Activated T-cell treated with anti-CD3 and anti-CD28 coated beads, Interleukin-2, amount 50 U/mL, for 72 hours (primary cell): ENCODE measurements at places on chromosomes 12 and 14. TPM values are rescaled to one million over a fixed set of nuclear protein-coding genes. Genes with fewer than 3 reads are reported as not detected.

- no peak for DNase-seq
Measured at GRCh38 chr12:104172570-104172947, 34.5 kb upstream of the NFYB start.

DNA sequence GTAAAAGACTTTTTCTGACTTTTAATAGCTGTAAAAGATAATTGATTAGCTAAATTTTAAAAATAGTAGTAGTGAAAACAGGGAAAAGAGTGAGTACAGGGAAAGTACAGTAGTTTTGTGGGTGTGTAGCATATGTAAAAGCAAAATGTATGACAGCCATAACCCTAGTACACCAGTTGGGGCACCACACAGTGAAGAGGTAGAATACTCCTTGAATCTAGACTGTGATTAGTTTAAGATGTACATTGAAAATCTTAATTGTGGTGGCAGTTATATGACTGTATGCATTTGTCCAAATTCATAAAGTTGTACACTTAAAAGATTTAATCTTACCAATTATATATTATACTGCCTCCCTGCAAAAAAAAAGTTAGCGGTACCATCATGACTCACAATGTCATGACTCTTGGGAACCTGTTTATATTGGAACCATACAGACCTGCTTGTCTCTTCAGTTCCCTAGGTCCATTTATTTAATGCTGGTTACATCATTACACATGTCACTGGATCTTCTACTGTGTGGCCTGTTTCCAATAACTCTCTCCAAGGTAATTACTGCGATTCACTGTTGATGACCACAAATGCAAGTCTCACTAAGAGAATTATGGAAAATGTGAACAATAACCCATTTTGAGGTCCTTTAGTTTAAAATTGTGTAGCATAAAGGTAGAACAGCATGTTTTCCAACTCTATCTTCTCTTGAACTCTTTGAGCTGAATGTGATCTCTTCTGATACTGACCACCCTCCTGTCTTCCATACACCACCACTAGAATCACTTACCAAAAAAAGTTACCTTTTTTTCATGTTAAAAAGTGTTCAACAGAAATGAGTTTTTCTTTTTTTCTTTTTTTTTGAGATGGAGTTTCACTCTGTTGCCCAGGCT is 264.2 kb upstream of the AMIGO2 start:
- no peak for DNase-seq

- no peak for DNase-seq
Measured at GRCh38 chr14:32905013-32905412, 33.7 kb upstream of the NPAS3 start.

The FBRSL1 gene
- total RNA-seq: 37.0 TPM

The KRT72 gene
- total RNA-seq: 2.3 TPM

DNA sequence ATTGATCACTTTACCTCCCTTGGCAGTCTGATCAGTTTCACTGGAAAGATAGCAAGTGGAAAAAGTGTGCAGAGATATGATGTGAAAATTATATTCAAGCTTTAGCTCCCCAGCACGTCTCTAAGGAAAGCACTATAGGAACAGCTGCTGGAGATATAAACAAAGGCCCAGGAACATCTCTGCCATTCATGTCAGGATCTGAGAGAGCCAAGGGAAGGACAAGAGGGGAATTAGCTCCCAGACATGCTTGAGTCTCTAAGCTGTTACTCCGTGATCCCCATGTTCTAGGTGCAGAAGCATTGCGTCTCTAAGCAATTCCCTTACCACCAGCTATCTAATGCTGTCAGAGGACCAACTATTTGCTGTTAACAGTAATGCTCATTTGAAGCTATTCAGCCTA is 700.2 kb downstream of the DIO2 start:
- no peak for DNase-seq

- DNase-seq: no peak
Measured at GRCh38 chr14:74739293-74740030, 23.7 kb upstream of the YLPM1 start.

- DNase-seq: no peak
Measured at GRCh38 chr14:91300957-91301356, 56.5 kb upstream of the GPR68 start.

DNA sequence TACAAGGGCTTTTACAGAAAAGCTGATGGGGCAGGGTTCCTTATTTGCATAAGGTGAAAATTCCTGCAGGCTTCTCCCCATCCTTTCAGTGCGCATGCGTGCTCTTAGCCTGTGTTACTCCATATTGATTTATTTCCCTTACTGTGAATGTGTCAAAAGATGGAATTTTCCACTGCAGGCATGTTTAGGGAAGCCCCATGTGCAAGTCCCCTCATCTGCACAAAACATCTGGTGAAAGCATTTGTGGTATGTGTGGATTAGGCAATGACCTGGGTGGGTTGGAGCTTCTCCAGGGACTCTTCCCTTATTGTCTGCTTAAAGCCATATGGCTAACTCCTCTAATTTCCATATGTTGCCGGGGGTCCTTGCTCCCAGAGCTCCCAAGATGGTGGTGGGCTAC is 912.7 kb upstream of the LRFN5 start:
- no peak for DNase-seq
